ENCODE measurements at places on chromosomes 1 and 21.

DNA sequence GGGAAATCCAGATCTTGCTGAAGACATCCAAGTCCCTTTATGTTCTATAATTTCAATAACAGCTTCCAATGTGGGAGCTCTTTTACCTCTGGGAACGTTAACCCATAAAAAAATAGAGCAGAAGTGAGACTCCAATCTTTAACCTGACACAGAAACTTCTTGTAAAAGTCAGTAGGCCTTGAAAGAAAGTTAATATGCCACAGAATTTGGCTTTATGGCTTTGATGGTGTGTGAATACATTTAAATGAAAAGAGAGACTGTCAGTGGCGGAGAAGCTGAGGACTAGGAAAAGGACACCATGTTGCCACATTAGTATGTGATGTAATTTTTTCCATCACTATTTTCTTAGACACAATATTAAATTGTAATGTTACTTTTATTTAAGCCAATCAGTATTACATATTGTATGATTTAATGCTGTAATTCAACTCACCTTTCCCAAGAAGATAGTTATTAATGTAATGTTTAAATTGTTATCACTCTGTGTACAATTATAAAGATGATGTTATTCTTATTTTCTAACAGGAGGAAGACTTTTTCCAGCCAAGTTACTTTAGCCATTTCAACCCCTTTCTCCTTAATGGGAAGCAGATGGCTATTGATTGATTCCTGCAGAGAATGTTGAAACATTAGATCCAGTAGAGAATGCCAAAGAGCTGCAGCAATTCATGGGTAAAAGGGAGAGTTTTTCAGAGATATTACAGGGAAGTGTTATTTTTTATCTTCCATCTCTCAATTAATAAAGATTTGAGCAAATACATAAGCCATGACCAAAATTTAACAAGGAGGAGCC lies 17.5 kb upstream of the CLDN8 start:
- no peak for DNase-seq

GRCh38 chr1:205348554-205349487 lies 7.9 kb downstream of the KLHDC8A start:
- no peak for DNase-seq

DNA sequence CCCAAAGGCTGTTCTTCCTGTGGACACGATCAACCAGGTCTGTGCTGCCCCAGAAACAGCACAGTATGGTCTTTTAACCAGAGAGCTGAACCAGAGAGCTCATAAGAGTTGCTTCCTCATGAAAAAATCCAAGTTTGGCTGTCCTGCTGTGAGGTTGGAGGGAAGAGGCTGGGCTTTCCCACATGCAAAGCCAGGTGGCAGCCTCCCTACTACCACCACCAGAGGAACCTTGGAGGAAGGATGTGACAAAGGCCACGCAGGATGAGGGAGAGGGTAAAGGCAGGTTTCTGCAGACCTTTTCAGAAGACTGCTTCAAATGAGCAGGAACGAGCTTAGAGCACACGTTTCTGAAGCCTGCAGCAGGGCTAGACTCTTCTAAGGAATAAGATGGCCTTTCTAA lies 27.1 kb downstream of the FAM78B start:
- no peak for DNase-seq

GRCh38 chr1:56137090-56137489 lies 442.3 kb downstream of the PLPP3 start:
- DNase-seq: no peak

DNA sequence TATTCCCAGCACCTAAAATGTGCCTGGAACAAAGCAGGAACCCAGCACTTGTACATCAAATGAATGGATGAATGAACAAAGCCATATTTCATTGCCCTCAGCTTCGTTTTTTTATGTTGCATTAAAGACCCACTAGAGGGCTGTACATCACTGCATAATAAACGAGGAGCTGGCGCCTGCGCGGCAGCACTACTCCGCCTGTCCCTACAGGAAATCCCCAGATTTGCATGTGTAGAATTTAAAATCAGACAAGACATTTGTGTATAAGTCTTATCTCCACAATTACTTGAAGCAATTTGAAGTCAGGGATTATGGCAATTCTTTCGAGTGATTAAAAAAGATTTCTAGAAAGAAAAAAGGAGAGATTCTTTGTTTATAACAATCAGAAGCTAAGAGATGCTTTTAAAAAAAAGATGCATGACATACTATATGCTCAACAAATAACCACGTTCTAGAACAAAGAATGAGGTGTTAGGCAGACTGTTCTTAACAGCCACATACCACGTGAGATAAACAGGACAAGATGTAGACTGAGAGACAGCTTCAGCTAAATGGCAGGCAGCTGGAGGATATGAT lies 5.4 kb upstream of the NEK2 start:
- peak; percentile 83 for DNase-seq

- peak; percentile 66 for DNase-seq
Measured at GRCh38 chr1:23554481-23555269, 4.6 kb downstream of the ID3 start.

DNA sequence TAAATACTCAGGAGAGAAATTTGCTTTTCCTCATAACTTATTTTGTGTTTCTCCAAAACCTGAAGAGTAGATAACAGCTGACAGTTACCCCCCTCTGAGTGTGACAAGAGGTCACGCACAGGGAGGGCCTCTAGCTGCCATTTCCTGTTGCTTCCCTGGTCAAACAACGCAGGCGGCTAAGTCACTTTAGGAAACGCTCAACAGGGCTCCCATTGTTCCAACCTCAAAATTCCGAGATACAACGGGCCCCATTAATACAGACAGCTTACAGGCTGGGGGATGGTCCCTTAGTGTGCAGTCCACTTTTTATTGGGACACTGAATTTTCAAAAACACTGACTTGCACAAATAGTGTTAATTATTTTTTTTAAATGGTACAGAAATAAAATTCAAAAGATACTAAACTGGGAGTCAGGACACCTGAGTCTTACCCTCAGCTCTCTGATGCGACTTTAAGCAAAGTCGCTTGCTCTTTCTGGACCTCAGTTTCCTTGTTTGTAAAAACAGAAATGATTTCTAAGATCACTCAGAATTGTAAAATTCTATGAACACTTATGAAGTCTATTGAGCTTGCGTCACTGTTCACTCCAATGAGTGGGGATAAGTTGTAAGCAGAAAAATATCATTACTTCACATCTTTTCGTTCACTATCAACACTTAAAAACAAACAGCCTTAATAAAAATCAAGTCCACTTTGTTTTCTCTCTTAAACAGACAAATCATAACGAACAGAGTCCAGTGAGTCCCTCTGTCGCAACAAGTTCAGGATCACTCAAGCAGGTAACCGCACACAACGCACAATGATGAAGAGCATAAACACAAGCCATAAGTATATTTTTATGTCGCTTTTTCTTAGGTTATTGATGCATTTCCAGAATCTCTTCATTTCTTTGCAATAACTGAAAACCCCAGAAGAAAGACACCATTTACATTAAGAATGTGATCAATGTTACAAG lies 13.5 kb downstream of the LZIC start:
- DNase-seq: no peak

GRCh38 chr1:228496494-228496893 lies 9.3 kb downstream of the RNF187 start:
- no peak for DNase-seq

DNA sequence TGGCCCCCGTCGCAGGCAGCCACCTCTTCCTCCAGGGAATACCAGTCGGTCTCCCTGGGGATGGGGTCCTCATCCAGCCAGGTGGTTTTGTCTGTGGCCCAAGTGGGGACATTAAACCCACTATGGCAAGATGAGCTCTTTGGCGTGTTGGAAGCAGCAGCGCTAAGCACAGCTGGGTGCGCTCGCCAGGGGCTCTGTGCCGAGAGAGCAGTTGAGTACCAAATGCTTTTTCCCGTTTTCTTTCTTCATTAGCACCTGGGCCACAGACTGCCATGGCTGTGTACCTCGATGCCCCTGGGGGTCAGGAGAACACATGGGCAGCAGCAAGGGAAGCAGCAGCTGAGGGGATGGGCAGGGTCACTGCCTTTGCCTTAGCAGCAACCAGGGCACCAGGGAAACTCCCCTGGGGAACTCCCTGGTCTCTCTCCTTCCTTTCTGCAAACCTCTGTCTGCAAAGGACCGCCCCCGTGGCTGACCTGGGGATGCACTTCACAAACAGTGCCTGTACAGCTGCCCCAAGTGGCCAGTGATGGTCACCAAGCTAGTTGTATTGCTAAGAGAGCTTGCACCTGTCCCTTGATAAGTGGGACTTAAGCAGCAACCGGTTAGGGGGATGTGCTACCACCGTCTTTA lies 31.1 kb downstream of the EDARADD start:
- DNase-seq: no peak

- no peak for DNase-seq
Measured at GRCh38 chr1:21229246-21230000, 52.7 kb upstream of the EIF4G3 start.

- no peak for DNase-seq
Measured at GRCh38 chr1:29424266-29424665, 187.9 kb downstream of the PTPRU start.

GRCh38 chr1:232980355-232980978 lies 30.1 kb downstream of the NTPCR start:
- DNase-seq: no peak

GRCh38 chr1:9183898-9184297 lies 50.7 kb upstream of the H6PD start:
- DNase-seq: peak; percentile 2

DNA sequence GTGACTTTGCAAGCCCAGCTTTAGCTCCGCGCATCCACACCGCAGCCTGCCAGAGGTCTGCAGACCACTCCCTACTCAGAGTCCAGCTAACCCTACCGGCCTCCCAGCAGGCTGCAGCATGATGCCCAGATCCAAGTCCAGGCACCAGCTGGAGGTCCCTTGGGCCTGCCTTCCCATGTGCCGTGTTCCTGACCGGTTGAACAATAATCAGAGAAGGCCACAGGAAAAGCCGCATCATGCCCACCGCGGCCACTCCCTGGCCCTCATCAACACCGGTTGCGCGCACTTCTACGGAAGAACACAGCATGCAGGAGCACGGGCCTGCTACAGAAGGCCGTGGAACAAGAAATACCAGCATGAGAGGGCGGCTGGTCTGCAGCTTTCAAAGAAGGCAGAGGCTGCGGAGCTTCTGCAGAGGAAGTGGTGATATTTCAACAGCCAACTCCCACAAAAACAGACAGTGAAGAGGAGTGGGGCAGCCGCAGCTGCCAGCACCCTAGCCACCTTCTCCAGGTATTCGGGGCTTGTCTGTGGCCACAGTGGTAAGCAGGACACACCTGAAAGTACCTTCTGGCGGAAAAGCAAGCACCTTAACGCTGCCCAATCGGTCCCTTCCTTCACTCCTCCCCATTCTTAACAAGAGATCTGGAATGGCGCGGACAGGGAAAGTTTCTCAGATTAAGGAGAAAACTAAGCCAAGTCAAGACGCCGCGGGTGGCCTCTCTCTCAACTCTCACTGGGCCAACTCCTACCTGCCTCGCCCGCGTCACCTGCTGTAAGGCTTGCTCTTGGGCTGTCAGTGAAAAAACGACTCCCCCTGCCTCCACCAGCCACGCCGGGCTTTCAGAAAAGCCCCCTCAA lies 1.5 kb downstream of the PGBD5 start:
- peak; percentile 37 for DNase-seq

DNA sequence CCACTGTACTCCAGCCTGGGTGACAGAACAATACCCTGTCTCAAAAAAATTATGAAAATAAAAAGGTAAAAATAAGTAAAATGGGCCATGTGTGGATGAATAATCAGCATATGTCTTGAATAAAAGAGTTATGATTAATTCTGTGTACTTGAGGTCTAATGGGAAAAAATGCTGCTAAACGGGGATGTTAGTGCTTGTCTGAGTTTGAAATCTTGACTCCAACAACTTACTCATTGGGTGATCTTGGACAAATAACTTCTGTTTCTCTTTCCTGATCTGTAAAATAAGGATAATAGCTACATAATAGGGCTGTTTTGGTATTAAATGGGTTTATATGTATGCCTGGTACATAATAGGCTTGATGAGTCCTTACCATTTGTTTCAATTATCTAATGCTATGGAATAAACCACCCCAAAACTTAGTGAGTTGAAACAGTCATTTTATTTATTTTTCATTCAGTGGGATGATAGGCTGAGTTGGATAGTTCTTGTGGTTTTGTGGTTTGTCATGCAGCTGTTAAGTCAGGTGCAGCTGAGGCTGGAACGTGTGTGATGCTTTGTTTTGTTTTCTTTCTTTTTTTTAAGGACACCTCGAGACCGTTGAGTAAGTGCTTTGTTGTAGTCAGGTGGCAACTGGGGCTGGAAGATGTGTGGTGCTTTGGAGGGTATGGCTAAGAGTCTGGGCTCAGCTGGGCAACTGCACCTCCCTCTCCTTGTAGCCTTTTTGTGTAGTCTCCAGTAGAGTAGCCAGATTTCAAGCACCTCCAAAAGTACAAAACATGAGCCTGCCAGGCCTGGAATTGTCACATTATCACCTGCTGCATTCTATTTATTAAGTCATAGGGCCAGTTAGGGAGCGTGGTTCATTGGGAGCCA lies 4.9 kb downstream of the MDM4 start:
- peak; percentile 26 for DNase-seq

DNA sequence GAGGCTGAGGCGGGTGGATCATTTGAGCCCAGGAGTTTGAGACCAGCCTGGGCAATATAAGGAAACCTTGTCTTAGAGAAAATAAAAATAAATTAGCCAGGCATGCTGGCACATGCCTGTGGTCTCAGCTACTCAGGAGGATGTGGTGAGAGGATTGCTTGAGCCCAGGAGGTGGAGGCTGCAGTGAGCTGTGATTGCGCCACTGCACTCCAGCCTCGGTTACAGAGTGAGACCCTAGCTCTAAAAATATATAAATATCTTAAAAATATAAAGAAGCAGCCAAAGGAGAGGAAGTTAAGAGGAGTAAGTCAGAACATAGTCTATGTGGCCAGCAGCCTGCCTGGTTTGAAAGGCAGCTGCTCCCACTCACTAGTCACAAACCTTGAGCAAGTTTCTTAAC lies 4.5 kb upstream of the IL10RB start:
- peak; percentile 74 for DNase-seq

Data from inflammatory macrophage (primary cell).